Fibroblast of skin of right biceps (primary cell): ENCODE measurements at places on chromosomes 16 and 17.

GRCh38 chr17:44323359-44324091 is 1.1 kb downstream of the SLC25A39 start:
- no peak for DNase-seq

DNA sequence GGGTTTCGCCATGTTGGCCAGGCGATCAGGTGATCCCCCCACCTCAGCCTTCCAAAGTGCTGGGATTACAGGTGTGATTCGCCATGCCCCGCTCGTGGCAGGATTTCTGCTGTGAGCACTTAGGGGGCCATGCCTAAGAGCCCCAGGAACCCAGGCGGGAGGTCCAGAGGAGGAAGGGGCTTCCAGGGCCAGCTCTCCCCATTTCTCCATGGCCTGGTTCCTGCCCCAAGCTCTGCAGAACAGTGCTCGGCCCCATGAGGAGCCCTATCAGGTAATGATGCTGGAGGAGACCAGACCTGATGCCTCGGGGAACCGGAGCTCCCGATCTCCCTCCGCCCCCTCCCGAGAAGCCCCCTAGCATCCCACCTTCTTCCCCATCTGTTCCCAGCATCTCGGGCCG is 53.6 kb downstream of the RMI2 start:
- no peak for DNase-seq

DNA sequence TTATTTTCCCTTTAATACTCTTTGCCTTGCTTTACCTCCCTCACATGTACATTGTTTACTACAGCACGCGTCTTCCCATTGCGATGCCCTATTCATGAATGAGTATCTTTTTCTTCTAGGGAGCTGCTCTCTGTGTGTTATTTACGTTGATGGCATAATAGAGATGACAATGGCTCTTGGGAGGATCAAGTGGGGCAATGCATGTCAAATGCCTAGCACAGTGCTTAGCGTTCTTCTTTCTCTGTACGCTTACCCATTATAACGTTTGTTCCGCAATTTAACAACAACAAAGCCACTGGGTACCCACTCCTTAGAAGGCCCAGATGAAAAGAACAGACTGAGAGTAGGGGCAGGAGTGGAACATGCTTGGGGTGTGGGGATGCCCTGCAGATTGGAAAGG is 271.6 kb upstream of the TNRC6C start:
- DNase-seq = no peak

DNA sequence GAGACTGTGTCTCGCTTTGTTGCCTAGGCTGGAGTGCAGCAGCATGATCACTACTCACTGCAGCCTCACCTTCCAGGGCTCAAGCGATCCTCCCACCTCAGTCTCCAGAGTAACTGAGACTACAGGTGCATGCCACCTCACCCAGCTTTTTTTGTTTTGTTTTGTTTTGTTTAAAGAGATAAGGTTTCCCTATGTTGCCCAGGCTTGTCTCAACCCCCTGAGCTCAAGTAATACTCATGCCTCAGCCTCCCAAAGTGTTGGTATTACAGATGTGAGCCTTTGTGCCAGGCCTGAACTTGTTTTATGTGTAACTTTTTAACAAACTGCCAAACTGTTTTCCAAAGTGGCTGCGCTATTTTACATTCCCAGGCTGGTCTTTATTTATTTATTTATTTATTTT is 41.8 kb upstream of the NUDT7 start:
- DNase-seq = no peak

DNA sequence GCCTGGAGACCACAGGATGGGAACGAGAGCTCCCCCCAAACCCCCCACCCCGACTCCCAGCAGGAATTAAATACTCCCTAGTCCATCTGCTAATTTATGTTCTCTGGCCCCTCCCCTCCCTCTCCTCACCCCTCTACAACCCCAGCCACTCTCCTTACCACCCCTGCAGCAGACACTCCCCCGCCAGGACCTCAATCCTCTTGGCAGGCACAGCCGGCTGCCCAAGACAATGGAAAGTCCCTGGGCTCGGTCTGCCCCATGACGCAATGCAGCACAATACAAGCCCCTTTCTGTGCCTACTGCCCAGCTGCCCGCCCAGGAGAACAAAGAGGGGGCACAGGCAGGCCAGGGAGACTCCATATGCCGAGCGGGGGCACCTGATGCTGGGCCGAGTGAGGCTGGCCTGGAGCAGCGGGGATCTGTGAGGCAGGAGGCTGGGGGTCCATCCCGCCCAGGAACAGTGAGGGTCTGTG is 30.3 kb upstream of the CDC42EP4 start:
- DNase-seq = peak; percentile 74
